ENCODE measurements at places on chromosomes 6 and 20.

GRCh38 chr20:20482453-20482852, 114.5 kb downstream of the INSM1 start:
- DNase-seq: no peak

- DNase-seq: no peak
Measured at GRCh38 chr20:57450419-57450818, 59.2 kb downstream of the RBM38 start.

DNA sequence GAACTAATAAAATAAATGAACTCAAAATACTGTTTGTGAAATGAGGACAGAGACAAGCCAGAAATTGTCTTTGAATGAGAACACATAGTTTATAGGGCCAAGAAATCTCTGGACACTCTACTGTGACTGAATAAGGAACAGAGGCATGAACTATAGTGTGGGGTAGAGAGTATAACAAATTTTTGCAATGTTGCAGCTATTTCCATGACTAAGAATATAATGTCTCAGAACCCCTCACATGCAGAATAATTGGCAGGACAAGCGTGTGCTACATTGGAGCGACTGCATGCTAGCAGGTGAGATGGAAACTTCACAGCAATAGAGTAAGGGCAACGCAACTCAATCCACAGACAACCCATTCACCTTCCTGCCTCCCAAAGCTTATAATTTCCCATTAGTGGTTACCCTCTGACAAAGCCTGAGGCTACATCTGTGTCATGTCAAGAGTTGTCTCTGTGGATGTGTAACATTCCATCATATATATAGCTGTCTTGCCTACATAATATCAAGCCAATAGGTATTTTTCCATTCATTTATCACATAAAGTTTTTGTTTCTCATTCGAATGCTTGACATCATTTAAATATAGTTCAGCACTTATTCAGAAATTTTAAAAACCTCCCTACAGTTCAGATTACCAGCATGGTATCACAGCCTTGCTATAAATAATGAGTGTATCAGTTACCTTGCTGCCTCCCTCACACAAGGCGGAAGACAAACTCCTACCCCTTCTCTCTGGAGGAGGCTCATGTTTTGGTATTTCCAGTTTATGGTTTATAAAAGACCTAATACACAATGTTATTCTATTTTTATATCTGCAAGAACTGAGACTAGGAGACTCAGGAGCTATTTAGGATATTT, 47.9 kb upstream of the ECHDC1 start:
- DNase-seq: no peak

DNA sequence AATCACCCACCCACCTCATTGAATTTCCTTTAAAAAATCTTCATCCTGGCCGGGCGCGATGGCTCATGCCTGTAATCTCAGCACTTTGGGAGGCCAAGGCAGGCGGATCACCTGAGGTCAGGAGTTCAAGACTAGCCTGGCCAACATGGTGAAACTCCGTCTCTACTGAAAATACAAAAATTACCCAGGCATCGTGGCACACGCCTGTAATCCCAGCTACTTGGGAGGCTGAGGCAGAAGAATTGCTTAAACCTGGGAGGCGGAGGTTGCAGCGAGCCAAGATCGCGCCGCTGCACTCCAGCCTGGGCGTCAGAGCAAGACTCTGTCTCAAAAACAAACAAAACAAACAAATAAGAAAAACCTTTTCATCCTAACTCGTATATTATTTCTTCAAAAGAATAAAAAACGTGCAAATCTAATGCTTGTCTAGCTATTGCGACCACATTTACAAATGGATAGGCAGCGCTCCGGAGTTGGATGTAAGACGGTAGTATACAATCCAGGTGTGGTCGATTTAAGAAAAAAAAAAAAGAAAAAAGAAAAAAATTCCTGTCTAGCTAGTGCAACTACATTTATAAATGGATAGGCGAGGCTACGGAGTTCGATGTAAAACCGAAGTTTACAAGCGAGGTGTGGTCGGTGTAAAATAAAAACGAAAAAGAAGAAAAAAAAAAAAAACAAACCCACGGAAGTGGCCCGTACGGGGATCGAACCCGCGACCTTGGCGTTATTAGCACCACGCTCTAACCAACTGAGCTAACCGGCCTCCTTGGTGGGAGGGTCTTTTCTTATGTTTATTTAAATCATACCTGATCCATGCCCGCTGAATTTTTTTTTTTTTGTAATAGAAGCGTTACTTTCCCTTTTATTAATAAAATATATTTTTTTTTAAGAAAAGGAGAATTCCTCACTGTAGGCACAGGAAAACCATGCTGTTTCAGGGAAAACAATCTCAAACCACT, 70.7 kb upstream of the PRSS16 start:
- peak; percentile 58 for DNase-seq

GRCh38 chr20:24938498-24938897, 10.6 kb upstream of the CST7 start:
- no peak for DNase-seq

- DNase-seq: no peak
Measured at GRCh38 chr20:49377326-49377725, 99.5 kb upstream of the ZNFX1 start.

DNA sequence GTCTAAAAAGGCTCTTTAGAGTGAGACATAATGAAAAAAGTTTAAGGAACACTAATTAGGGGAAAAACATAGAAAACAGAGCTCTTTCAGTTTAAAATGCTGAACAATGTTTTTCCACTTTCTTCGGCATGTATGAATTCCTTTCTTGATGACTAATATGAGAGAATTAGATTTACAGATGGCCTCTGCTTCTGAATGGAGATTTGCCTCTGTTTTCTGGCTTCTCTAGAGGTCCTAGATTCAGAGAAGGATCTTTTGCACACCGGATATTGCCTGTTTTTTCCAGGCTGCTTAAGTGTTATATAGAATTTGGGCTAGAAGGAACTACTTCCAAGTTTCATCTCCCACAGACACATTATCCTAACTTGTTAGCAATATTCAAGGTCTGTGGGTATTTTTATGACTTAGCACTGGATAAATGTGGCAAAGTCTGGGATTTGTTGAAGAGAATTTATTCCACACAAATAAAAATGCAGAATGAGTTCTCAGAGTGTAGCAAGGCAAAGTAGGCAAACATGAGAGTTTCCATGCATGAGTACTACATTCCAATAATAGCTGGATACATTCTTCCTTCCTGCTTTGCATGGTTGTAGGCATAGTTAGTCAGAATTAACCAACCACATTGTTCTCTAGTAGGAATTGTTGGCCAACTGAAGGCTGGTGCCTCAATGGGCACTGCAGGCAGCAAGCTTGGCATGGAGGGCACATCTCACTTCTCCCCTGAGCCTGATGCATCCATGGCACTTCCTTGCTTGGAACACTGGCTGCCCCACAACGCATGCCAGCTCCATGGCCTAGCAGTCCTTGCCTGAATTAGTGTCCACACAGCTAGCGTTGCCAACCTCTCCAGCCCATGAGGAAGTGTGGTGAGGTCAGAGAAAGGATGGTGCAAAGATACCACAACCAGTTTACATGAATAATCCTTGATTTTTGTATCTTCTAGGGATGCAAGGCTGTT, 224.2 kb downstream of the CLIC5 start:
- no peak for DNase-seq

GRCh38 chr6:43985329-43985728, 141.9 kb downstream of the MRPL14 start:
- no peak for DNase-seq

DNA sequence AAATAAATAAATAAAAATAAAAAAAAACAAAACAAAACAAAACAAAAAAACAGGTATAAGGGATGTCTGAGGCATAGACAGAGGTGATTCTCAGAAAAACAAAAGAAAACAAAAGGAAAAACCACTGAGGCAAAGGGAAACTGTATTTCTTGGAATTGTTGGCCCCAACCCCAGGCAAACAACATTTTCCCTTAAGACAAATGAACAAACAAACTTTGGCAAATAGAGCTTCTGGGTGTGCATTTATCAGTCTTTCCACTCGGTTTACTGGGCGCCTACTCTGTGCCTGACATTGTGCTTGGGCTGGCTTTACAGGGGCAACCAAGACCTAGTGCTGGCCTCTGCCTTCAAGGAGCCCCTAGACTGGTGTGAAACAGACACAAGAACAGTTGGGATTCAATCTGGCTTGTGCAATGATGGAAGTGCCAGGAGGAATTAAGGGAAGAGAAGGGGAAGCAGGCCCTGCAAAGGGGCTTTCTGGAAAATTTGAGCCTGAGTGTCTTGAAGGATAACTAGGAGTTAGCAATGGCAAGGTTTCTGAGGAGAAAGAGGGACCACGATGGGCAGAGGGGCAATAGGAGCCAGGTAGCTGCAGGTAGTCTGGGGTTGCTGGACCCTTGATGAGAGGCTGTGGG, 33.8 kb upstream of the IER3 start:
- no peak for DNase-seq

DNA sequence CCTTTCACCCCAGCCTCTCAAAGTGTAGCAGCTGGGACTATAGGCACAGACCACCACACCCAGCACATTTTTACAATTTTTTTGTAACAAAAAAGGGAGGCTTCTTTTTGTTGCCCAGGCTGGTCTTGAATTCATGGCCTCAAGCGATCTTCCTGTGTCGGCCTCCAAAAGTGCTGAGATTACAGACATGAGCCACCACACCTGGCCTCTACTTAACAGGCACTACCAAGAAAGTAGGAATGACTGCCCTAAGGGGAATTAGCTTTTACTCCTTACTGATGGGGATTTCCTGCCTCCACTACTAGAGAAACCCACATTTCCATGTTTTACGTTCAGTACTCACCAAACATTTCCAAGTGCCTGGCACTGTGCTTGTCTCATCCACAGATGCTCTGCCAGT, 109.6 kb downstream of the CARMIL1 start:
- DNase-seq: no peak

- DNase-seq: peak; percentile 75
Measured at GRCh38 chr6:33428224-33428965, 8.5 kb downstream of the SYNGAP1 start.

DNA sequence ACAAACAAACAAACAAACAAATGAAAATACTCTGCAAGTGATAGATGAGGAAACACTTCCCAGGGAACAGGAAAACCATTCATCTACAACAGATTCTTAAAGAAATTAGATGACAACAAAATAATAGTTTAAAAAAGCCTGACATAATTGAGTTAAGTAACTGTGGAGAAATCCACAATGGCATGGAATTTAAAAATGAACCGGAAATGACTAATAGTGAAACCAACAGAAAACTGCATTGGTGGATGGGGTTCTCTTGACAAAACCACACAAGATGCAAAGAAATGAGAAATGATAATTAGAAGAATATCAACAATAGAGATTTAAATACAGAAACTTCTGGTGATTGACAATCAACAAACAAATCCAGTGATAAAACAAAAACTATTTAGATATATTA, 785.6 kb downstream of the QKI start:
- DNase-seq: no peak

DNA sequence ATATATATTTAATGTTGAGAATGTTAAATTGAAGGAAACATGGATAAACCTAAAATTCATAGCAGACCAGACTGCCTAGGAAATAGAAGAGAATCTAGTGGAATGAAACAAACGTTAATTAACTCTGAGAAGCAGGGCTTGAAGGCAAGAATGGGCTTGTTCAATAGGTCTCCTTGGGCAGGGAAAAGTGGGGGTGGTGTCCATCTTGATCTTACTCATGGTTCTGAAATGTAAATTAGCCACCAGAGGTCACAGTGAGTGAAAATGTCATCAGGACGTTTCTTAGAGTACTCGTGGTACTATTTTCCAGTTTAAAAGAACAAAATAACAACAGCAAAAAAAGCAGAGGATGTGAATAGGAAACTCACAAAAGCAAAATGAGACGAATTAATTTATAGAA, 66.8 kb upstream of the BTBD3 start:
- DNase-seq: peak; percentile 8

DNA sequence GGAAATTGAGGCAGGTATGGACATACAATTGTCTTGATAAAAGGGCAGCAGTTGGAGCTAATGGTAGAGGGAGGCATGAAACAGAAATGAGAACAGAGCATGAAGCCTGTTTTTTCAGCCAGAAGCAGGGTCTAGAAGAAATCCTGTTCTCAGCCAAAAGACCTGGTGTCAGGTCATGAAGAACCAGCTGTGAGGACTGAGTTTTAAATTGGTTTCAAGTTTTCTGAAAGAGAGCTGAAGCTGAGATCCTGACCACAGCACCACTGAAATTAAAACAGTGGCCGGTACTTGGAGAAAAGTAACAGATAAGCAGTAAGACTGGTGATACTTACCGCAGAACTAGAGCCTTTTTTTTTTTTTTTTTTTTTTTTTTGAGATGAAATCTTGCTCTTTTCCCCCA, 283.8 kb upstream of the BMP2 start:
- no peak for DNase-seq

GRCh38 chr20:63308218-63308911, 15.4 kb downstream of the COL20A1 start:
- no peak for DNase-seq

GRCh38 chr6:127547904-127548649, 28.9 kb upstream of the C6orf58 start:
- peak; percentile 47 for DNase-seq

- DNase-seq: no peak
Measured at GRCh38 chr6:34178357-34179105, 32.6 kb upstream of the GRM4 start.

DNA sequence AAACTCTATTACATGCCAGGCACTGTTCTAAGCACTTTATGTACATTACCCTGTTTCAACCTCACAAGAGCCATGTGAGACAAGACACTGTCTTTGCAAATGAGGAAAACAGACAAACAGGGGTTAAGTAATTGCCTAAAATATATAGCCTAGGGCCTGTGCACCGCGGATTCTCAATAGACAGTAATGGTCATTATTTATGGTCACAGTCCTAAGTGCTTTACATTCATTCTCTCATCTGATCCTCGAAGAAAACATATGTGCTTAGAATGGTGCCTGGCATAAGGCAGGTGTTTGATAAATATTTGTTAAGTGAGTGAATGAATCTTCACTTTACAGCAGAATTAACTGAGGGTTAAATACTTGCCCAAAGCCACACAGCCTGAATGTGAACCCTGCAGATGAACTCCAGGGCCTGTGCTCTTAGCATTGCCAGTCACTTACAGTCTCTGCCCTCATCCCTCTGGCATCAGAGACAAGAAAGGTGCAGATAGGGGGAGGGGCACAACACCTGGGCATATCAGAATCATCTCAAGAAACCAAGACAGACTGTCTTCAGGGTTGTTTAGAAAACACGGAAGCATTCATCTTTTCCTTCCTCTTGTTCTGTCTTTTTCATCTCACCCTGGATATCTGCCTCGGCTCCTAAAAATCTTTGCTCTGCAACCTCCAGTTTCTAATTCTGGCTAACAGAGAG, 92.8 kb upstream of the SASH1 start:
- DNase-seq: no peak

DNA sequence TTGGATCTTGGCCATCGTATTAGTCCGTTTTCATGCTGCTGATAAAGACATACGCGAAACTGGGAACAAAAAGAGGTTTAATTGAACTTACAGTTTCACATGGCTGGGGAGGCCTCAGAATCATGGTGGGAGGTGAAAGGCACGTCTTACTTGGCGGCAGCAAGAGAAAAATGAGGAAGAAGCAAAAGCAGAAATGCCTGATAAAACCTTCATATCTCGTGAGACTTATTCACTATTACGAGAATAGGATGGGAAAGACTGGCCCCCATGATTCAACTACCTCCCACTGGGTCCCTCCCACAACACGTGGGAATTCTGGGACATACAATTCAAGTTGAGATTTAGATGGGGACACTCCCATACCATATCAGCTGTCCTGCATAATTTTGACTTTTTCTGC, 20.1 kb upstream of the REPS1 start:
- no peak for DNase-seq

Data from RKO (cell line).